Stimulated activated CD4-positive, alpha-beta T cell treated with anti-CD3 and anti-CD28 coated beads, Interleukin-1b, Interleukin-23, amount 100 ng/mL, for 24 hours (primary cell): ENCODE measurements at places on chromosomes 3 and 15.

DNA sequence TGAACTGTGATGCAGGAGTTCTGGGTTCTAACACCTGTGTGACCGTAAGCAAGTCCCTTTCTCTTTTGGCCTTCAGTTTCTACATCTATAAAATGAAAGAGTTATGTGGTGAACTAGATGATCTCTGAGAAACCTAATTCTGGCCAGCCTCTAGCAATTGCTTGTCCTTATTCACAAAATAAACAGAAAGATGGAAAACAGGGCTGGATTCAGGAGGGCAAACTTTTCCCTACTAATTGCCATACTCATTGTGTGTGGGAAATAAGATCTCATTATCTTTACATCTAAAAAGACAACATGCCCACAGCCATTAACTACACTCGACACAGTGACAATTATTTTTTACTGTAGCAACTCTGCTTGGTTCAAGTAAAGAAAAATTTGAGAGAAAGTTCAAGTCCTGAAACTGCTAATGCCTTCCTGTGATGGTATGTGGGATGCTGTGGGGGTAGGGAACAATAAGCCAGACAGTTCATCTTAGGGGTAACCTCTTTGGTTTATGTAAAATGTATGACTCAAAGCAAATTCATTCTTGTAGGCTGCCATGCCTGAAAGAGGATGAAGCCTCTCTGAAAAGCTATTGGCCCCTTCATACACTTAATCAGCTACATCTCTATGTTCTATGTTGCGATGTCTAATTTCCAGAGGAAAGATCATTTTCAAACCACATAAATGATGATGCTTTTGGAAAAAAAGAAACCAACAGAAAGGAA, 177.6 kb upstream of the BCL6 start:
- no peak for DNase-seq

GRCh38 chr15:52309154-52309548, 13.5 kb upstream of the MYO5C start:
- no peak for DNase-seq

GRCh38 chr15:63818629-63819028, 15.1 kb downstream of the HERC1 start:
- no peak for DNase-seq

DNA sequence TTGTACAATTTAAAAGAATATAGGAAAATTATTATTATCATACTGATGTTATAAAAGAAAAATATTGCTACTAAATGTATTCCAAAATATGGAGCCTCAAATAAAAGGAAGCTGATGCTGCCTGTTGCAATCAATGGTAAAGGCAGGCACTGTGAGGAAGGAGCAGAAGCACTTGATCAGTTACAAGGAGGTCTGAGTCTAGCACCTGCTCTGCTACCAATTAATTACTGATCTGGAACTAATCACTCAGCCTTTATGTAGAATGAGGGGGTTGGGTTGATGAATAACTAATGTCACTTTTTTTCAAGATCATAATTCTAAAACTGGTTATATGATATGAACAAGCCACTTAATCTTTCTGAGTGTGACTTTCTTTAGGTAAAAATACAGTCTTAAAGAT, 5.5 kb downstream of the ADGRG7 start:
- DNase-seq, result no peak
